HCT116 (cell line): ENCODE measurements at places on chromosomes 3 and 15. TPM values are rescaled to one million over a fixed set of nuclear protein-coding genes. Genes with fewer than 3 reads are reported as not detected.

Gene GOLGA8M
- total RNA-seq, result 0.44 TPM

Gene RBMS3
- total RNA-seq, result 0.42 TPM

DNA sequence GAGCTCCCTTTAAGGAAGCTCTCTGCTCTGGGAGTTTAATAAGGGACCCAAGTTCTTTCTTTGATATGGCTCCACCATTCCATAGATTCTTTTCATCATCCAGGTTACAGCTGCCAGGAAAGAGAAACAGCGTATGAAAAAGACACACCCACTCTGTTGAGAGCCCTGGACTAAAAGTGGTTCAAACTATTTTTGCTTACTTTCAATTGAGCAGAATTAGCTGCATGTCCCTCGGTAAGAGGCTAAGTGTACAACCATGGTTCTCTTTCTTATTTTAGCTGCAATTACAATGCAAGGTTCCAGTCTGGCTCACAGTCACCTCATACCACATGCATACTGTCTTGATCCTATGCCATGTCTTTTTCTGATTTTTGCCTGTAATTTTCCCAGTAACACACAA is 1288.3 kb downstream of the NSUN3 start:
- H3K36me3 ChIP-seq, result no peaks in the 10 kb centered on the region
- no peak for DNase-seq
- no peak overlapping the region for H3K27ac ChIP-seq

DNA sequence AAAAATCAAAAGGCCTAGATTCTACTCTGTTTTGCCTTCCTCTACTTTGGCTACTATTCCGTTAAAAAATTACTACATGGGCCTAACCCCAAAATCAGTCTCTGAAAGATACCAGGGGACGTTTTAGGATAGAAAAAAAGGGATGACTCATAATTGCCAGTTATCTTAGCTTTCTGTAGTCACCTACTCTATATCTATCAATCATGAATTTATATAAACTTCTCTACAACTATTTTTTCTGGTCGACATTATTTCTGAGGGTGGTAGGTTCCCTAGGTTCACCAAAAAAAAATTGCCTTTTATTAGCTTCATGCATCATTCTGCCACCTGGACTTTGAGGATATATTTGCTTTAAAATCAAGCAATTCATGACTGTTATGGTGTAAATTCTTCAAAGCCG is 36.5 kb downstream of the RAF1 start:
- H3K4me3 ChIP-seq, result no peak overlapping the region
- DNase-seq, result no peak
- no peak overlapping the region for H3K27ac ChIP-seq
- peaks cover 33% of the 10 kb centered on the region for H3K4me1 ChIP-seq

DNA sequence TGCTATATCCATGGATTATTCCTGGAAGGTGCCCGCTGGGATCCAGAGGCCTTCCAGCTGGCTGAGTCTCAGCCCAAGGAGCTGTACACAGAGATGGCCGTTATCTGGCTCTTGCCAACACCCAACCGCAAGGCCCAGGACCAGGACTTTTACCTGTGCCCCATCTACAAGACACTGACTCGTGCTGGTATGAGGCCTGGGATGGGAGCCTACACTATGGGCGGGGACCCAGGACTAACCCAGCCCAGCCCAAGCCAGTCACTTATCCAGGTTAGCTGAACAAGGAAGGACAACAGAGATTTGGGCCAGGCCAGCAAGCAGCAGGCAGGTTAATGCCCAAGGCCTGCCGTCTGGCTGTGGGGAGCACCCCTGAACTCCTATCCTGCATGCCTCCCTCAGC is 45.3 kb downstream of the SEMA3G start:
- H3K36me3 ChIP-seq, result peaks cover 31% of the 10 kb centered on the region; the same call in 1 of the 2 replicates
- no peaks in the 10 kb centered on the region for H3K27me3 ChIP-seq
- no peak for DNase-seq
- no peaks in the 10 kb centered on the region for H3K4me1 ChIP-seq

- no peaks in the 10 kb centered on the region for H3K4me1 ChIP-seq
- no peak for DNase-seq
- no peak overlapping the region for H3K27ac ChIP-seq
- no peaks in the 10 kb centered on the region for H3K36me3 ChIP-seq
- no peaks in the 10 kb centered on the region for H3K27me3 ChIP-seq
Observed at GRCh38 chr3:186185194-186185787, 76.4 kb upstream of the ETV5 start.
